ENCODE measurements at places on chromosomes 16 and 17.

DNA sequence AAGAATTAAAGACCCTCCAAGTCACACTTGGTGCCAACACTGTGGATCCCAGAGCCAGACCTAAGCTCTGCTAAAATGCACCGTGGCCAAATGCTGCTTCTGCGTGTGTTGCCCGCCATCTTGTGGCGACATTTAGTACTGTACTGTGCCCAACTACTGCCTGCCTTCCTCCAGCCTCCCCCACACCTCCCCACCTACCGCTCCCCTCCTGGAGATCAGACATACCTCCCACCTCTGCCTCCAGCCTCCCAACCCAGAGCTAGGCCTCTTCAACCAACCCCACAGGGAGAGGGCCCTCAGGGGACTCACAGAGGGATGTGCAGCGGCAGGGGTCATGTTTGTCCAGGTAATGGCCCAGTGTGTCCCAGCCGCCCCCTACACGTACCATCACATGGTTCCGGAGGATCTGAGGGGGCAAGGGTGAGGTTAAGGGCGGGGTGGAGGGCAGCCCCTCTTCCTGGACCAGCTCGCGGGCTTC lies 5.5 kb downstream of the GAS2L2 start:
- peak; percentile 37 for DNase-seq

DNA sequence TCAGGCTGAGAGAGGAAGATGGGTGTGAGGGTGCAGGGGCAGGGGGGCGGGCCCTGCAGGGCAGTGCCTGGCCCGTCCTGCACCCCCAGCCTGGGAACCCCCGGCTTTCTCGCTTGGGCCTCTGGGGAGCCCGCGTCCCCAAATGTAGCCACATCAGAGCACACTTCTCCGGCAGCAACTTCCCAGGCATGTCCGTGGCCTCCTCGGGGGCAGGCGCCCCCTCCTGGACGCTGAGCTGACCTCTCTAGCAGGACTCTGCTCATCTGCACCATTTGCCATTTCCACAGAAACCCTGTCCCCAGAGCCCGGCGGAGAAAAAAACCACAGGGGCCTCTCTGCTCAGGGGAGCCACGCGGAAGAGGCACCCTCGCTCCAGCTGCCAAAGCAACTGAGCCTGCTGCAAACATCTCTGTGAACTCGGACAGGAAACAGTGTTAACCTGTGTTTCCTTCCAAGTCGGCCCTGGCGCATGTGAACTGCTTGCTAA lies 63.4 kb downstream of the KLHDC4 start:
- DNase-seq: no peak

- no peak for DNase-seq
Observed at GRCh38 chr16:73891129-73891542, 405.5 kb upstream of the PSMD7 start.

GRCh38 chr17:17582372-17582771 lies 9.1 kb downstream of the PEMT start:
- no peak for DNase-seq

DNA sequence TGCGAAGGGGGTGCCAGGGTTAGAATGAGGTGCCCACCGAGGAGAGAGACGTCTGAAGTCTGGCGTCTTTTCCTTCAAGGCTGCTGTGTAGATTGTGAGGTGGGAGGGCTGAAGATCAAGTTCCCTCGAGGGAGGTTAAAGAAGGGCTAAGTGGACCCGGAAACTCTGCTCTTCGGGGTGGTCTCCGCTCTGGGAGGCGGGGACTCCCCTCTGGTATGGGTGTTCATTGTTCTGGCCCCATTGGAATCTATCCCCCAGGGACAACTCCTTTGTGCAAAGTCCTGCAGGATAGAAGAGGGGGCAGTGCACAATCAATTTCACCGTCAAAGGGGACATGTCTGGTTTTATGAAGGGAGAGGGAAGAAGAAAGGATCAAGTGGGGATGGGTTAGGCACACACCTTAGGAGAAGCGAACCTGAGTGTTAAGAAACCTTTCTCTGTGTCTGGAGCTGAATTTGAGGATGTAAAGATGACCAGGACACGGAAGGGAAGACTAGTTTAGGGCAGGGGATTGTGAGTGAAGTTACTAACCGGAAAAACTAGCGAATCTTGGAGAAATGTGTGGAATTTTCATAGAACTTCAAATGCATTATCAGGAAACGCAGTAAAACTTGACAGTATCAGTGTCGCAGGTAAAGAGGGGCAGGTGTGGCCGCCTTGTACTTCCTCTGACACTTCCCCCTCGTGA lies 809 bp upstream of the RAB34 start:
- DNase-seq: no peak

GRCh38 chr17:74513987-74514631 lies 17.2 kb downstream of the CD300LB start:
- peak; percentile 37 for DNase-seq

DNA sequence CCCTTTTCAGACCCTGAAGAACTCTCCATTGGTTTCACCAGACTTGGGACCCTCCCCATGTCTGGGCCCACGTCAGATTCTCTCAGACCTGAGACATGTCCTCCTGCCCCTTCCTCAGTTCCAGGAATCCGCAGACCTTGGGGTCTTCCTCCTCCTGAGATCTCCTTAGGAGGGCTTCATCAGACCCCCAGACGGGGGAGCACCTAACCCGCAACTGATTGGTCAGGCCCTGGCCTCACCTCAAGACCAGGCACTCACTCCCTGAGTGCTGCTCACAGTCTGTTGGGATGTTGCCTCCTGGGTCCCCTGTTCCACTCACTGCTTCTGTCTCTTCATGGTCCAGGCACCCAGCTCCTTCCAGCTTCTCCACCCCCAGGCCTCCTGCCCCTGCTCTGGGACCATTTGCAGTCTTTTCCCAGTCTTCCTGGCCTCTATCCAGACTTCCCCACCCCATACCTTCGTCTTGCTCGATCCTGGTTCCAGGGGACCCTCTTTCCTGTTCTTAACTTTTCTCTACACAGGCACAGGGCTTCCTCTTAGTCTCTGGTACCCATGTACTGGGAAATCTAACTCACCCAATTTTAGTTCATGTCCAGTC lies 1.2 kb downstream of the GID4 start:
- DNase-seq: no peak

DNA sequence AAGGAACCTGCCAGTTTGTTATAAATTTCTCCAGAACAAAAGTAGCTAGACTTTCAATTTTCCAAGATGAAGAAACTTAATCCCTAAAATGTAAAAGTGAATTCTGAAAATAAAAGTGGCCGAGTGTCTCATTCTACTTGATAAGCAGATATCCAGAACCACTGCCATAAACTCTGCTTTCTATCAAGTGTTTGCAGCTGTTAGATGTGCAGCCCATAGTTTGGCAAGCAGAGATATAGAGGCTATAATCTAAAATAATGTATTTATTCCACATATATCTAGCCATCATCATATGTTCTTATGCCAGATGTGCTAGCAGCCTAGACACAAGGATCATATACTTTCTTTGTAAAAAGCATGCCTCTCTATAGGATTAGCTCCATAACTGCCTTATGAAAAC lies 14.7 kb upstream of the FBXL20 start:
- no peak for DNase-seq

GRCh38 chr16:61421111-61421510 lies 615.1 kb downstream of the CDH8 start:
- DNase-seq: no peak

DNA sequence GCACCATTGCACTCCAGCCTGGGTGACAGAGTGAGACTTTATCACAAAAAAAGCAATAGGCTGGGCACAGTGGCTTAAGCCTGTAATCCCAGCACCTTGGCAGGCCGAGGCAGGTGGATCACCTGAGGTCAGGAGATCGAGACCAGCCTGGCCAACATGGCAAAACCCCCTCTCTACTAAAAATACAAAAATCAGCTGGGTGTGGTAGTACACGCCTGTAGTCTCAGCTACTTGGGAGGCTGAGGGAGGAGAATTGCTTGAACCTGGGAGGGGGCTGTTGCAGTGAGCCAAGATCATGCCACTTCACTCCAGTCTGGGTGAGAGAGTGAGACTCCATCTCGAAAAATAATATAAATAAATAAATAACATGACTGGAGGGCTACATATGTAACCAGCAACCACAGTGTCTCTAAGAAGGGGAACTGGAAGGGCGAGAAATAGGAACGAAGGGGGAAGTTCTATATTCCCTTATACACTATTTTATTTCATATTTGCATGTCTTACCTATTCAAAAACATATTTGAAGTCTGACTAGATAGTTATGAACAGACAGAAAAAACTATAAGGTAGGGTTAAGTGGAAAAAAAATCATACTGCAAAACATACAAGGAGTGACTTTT lies 25.9 kb downstream of the MYH11 start:
- no peak for DNase-seq

DNA sequence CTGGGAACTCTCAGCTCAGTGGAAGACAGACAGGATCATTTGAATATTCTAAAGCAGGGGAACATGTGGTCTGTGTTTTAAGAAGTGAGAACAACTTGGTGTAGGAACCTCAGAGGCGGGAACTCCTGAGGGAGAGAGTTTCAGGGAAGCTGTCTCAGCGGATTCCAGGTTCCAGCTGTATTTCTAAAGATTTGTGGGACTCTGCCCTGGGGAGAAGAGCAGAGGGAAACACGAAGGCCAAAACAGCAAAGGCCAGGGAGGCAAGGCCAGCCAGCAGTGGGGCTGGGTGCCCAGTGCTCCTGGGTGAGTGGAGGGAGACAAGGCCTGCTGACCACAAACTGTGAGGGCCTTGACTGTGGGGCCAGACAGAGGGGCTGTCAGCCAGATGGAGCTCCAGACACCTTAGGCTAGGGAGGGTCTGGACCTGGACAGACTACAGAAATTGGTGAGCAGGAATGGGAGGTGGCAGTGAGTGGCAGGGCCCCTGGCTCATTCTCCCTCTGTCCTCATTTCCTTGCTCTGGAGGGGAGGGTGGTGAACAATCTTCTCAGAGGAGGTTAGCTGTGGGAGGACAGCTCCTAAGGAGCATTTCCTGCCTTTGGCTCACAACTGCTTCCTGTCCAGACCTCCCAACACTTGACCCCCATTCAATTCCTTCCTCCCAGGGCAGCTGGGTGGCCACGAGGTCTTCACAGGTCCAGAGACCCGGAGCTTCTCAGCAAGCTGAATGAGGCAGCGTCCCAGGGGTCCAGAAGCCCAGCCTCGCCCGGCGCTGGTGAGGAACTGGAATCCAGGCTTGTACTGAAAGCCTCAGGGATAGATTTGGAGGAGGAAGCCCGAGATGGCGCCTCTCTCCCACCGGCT lies 21.0 kb upstream of the FZD2 start:
- DNase-seq: no peak

DNA sequence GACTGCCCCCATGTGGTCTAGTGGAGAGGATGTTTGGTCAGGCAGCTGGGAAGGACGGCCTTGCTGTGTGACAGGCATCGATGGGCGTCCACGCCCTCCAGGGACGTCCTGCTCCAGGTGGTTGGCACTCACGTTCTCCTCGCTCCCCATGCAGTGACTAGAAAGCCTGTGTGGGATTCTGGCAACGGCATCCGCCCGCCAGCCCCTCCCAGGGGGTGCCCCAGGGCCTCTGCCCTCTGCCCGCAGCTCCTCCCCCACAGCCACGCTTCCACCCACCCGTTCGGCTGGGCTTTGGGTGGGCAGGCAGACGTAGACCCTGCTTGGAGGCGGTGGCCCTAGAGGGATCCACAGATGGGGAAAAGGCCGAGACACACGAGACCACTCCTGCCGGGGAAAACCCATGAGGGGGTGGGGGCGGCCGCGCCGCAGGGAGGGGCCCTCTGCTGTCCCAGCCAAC lies 4.7 kb upstream of the IL17C start:
- DNase-seq: no peak

DNA sequence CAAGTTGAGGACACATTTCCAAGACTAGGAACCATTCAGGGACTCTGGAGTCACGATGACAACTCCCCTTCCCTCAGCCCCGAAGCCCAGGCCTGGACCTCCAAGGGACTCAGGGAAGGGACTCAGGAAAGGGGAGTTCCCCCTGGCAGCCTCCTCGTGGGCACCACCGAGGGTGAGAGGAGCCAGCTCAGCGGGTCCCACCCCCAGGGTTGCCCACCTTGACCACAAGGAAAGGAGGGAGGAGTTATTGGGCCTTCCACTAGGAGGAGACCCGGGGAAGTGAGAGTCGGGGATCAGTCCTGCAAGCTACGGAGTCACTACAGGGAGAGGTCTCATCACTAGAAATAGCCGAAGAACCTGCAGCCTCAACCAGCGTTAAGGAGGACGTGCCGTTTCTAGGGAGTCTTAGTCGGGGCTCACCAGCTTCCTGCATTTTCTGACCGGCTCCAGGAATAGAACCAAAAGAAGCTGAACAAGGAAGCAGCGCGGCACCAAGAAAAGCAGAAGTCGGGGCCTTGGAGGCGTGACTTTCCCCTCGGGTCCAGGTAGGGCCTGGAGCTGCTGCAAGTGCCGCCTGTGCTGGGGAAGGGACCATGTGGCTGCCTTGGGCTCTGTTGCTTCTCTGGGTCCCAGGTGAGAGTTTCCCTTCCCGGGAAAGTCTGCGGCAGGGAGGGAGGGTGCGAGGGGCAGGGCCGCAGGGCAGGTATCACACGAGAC lies at the start of gene CD300A:
Gene CD300A, plus strand, starts transcription at position 524 of the 717 bp plus-strand sequence. Its CDS starts 70 bp downstream, at position 594.
- DNase-seq: no peak

DNA sequence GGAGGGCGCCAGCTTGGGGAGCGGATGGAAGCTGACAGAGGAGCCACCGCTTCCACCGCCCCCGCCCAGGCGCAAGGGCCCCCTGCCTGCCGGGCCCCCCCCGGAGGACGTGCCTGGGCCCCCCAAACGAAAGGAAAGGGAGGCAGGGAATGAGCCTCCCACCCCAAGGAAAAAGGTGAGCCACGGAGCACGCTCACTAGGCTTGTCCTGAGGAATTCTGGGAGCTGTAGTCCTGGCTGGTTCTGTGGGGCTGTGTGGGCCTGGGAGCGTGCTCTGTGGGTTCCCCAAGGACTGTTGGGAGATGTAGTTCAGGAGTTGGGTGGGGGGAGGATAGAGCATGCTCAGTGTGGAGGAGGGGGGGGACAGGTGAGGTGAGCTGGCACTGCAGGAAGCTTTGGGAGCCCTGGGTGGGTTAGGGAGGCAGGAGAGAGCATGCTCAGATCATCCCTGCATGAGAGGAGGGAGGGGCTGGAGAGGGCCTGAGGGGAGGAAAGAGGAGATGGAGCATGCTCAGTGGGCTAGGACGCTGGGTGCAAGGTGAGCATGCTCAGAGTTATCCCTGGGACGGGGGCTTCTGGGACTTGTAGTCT lies 4.5 kb downstream of the FBXL19 start:
- peak; percentile 20 for DNase-seq

- DNase-seq: no peak
Observed at GRCh38 chr17:73045724-73046123, 46.8 kb downstream of the SLC39A11 start.

DNA sequence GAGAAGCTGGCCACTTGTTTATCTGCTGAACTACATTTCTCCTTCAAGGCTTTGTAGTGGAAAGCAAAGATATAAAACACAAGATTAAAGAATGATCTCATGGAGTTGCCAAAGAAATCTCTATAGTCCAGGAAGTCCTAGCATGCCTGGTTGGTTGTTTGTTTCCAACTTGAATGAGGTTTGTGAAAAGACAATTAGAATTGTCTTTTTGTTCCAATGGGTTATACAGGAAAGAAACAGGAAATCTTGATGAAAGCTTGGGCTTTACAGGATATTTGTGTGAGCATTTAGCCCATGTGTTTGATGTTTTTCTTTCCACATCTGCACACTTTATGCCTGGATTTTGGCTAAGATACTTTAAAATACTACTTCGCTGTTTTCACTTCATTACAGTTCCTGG lies 273.4 kb downstream of the CEP112 start:
- no peak for DNase-seq

GRCh38 chr16:27174007-27174406 lies 29.3 kb upstream of the KDM8 start:
- DNase-seq: no peak

Data from NCI-H187 (cell line).